ENCODE measurements at places on chromosomes 16 and 17.

DNA sequence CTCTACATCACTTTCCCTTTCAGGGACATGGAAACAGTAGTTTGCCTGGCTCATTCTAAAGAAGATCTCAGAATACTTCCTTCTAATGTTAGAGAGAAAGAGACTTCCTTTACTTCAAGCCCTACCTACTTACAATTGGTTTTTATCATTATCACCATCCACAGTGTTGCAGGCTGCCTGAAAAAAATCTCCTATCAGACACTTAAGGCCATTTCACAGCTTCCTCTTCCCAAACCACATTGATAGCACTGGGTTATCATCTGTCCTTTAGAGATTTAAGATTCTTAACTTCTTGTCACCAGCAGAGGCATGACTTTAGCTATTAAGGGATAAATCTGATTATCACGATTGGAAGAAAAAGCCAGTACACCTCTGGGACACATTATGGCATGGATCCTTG is 178.5 kb upstream of the TBX2 start:
- DNase-seq: no peak

DNA sequence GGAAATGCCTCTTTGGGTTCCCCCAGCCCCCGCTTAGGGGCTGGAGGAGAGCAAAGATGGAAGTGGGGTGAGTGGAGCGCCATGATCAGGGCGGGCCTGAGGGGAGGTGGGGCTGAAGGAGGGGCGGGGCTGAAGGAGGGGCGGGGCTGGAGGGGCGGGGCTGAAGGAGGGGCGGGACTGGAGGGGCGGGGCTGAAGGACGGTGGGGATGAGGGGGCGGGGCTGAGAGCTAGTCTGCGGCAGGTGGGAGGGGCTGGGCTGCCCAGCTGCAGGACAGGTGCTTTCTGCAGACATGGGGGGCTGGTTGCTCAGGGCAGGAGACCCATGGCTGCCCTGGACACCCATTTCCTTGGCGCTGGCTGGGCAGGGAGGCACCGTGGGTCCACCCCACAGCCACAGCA is 39.1 kb upstream of the PABPN1L start:
- no peak for DNase-seq

GRCh38 chr16:75279305-75279704 is 27.9 kb upstream of the BCAR1 start:
- DNase-seq: no peak

- DNase-seq: no peak
These were observed 2.6 kb upstream of the MAPK7 start for GRCh38 chr17:19375732-19376131.

- DNase-seq: no peak
These were observed 6.6 kb downstream of the ANKFN1 start for GRCh38 chr17:56159826-56160380.
